ENCODE measurements at places on chromosomes 1 and 21. TPM values are rescaled to one million over a fixed set of nuclear protein-coding genes. Genes with fewer than 3 reads are reported as not detected.

DNA sequence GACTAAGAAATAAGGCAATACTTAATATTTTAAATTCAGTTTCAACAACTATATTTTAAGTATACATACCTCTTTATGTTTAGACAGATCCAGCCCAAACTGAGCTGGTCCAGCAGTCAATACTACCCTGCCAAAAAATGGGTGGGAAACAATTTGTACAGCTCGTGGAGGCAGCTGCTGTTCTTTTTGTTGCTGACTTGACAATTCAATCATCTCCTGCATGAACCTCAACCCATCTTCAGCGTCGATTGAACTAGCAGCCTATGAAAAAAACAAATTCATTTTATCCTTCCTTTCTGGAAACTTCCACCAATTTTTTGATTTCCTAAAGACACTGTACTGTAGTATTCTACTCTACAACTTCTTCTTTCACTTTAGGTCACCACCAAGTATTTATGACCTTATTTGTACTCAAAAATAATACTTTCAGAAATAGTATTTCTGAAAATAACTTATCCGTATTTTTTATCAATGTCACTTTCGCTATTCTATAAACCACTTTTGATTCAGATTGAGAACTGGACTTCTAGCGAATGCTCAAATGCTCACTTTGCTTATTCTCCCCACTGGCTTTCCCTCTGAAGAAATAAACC, 46.5 kb downstream of the EDEM3 start:
- H3K4me1 ChIP-seq, result no peaks in the 10 kb centered on the region
- H3K36me3 ChIP-seq, result peaks cover 94% of the 10 kb centered on the region
- DNase-seq, result no peak
- no peak overlapping the region for H3K27ac ChIP-seq
- H3K4me3 ChIP-seq, result no peak overlapping the region
- H3K27me3 ChIP-seq, result no peaks in the 10 kb centered on the region

DNA sequence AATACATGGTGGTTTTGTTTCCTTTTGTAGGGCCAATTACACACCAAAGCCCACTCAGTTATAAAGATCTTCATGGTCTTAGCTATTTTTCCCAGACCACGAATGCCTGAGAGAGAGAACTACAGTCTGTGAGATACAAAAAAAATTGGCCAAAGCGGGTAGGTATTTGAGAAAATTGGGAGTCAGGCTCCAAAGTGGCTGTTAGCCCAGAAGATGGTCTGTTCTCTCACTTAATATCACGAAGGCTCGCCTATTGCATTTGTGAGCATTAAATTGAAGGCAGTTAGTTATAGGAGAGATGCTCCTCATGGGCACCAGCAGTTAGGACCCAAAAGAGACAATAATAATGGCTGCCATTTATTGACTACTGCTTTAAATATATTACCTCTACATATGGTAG, 342.7 kb downstream of the PLPP3 start:
- no peak overlapping the region for H3K27ac ChIP-seq
- DNase-seq, result no peak
- no peaks in the 10 kb centered on the region for H3K4me1 ChIP-seq
- H3K36me3 ChIP-seq, result no peaks in the 10 kb centered on the region
- H3K4me3 ChIP-seq, result no peak overlapping the region

SLAMF7 gene
- 0.81 TPM for total RNA-seq

SLC5A9 gene
- not detected for total RNA-seq

All from gastrocnemius medialis (tissue), 4 donors.